Brain pericyte (primary cell): ENCODE measurements at places on chromosomes 7 and 10.

DNA sequence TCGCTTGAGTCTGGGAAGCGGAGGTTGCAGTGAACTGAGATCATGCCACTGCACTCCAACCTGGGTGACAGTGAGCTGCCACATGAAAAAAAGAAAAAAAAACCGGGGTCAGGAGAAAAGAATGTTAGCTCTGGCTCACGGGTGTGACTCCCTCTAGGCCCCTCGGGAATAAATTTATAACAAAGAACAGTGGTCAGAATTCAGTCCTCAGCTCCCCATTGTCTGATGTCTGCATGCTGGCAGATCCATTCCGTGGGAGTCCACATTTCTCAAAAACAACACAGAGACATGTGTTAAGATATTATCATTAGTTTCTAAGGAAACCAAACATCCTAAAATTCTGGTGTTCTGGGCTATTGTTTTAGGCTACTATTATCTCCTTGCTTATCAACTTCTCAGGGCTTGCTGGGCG lies 90.6 kb downstream of the MARCHF5 start:
- DNase-seq = no peak

DNA sequence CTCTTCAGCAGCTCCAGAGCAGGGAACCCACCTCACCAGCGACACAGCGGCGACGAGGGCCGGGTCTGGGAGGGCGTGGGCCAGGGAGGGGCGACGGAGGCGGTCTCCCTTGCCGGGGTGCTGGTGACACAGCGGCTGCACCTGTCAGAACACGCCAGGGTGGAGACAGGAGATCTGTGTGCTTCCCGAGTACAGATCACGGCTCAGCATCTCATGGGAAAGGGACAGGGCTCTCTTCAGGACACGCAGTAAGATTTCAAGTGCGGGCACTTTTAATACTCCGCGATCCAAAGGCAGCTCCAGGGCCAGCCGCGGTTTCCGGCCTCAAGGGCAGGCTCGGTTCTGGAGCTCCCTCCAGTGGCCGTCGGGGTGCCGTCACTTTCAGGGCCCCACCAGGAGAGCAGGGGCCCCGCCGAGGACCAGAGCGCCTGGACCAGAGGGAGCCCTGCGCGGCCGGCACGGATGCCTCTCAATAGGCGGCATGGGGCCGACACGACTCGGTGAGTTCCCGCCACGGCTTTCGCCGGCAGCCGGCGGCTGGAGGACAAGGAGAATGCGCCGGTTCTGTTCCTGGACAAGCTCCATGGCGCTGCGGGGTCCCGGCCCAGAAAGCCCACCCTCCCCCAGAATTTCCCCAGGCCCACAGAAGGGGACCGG lies 21.4 kb downstream of the GPR146 start:
- DNase-seq = no peak

DNA sequence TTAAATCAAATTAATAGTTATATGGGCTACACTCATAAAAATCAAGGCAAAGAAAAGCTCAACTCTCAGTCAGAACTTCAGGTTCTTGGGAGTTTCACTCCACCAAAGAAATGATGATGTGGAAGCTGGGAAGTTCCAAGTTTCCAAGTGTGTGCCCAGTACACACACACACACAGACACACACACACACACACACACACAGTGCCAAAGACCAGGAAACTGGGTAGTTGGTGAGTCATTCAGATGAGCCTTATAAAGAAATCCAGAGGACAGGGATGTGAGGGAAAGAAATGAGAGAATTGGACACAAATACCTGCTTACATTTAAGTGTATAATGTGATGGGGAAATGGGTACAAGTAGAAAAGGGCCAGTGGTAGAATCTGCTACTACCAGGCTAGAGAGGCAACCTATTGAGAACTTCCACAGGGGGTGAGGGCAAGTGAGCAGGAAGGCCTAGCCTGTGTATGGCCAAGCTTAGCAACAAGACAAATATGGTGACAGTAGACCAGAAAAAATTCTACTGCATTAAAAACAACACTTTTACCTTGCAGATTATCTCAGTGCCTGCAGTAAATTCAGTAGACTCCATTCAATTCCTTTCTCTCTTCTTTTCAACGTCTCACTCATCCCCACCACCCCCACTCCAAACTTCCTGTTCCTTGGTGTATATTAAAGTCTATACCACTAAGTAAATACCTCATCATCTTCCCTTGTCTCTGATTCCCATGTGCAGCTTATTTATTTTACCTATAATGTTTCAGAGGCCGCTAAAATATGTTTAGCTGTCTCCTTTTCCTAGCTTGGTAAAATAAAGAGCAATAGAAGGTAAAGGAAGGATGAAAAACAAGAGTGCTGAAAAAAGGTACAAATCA lies 95.0 kb downstream of the CABCOCO1 start:
- no peak for DNase-seq

DNA sequence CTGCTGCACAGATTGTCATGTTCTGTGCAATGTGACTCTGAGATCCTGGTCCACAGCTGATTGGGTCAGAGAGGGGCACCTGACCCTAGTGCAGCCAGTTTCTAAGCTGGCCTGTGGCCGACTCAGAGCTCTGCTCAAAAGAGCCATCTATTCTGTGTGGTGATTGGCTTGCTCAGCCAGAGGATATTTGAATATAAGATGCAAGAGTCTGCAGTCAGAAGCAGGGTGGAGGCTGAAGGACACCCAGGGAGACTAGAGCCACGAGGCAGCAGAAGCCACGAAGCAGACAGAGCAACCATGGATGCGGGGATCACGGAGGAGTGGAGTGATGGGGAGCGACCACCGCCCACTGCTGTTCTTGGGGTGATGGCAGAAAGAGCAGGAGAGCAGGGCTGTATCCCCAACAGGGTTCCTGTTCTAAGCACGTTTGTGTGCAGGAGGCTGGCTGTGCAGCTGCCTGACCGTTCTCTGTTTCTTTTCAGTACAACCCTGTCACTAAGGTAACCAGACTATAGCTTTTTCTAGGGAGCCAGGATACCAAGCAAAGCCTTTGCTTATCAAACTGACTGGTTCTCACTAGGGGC lies 19.5 kb upstream of the RHEB start:
- no peak for DNase-seq

GRCh38 chr10:91536733-91537132 lies 96.1 kb downstream of the PPP1R3C start:
- no peak for DNase-seq

DNA sequence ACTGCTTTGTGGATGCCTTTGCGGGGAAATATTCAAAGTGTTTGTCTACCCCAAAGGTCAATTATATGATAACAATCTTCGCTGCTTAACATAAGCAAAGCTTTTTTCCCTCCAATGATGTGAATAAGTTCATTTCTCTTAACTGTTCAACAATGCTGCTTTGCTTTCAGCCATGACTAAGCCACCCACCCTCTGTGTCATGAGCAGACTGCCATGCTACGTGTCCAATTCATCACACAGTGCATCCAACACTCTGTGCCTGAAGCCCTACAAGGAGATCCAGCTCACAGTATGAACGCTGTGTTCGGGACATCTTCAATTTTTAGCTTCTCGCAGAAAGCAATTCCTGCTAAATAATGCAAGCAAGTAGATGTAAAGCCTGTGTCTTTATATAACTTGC lies 5.7 kb upstream of the TAS2R40 start:
- DNase-seq = no peak

GRCh38 chr7:55077561-55078410 lies 59.0 kb downstream of the EGFR start:
- DNase-seq = no peak

GRCh38 chr7:50492770-50493519 lies 42.8 kb upstream of the FIGNL1 start:
- no peak for DNase-seq

DNA sequence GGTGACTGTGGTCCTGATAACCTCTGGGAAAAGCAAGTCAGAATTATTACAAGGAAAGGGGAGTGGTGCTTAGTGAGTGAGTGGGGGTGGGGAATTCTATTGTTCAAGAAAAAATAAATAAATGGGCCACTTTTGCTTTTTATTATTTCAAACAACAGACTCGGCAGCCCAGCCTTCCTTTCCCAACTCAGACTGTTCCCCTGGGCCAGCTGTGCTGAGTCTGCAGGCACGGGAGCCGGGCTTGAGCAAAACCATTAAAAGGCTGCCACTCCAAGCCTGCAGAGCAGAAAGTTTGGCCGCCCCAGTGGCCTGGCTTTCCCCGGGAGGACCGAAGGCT lies 90.0 kb downstream of the PLXNA4 start:
- no peak for DNase-seq

- DNase-seq = no peak
Observed at GRCh38 chr7:110371709-110372108, 719.2 kb upstream of the LRRN3 start.

GRCh38 chr10:8336629-8337331 lies 282.3 kb downstream of the GATA3 start:
- DNase-seq = no peak

DNA sequence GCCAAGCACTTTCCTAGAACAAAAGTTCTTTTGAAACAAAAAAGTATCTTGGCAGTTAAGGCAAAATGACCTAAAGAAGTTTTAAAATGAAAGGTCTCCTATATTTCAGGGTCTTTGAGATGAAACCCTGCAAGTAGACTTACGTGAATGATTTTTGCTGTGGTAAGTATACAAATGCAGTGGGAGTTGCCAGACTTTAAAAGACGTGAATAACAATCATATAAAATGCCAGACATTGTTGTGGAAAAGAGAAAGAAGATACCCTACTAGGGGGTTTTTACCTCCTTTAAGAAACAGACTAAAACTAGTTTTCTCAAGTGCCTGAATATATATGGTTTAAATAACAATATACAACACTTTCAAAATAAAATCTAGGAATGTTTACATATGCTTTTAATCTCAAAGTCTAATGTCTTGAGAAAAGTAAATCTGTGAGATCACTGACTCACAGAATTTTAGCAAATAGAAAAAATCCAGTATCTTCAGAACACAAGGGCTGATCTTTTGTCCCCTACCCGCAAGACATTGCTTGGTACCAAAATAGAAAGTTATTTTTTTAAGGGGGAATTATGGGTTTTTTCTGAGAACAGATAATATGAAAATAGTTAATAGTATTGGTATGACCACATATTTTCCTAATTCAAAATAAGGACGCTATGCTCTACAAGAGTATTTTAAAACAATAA lies 29.5 kb downstream of the LRRC17 start:
- no peak for DNase-seq

DNA sequence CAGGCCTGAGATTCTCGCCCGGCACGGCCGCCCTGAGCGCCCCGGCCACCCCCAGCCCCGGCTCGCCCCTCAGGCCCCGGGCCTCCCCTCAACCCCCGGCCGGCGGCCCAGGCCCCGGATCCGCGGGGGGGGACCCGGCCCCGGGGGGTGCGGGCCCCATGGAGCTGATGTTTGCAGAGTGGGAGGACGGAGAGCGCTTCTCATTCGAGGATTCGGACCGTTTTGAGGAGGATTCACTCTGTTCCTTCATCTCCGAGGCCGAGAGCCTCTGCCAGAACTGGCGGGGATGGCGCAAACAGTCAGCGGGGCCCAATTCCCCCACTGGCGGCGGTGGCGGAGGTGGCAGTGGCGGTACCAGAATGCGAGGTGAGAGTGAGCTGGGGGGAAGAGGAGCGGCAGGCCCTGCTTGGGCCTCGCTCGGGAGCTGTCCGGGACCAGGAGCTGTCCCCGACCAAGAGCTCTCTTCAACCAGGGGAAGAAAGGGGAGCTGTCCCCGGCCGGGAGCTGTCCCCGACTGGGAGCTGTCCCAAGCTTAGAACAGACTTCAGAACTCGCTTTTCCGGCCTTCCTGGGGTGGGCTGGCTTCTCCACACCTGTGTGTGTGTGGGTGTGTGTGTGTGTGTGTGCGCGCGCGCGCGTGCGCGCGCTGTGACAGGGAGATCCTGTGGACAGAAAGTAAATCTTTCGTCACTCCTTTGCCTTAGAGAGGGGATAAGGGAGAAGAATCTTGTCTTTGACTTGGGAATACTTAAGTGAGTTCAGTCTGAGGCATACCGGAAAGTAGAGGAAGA lies 510 bp downstream of the ZSWIM8 start:
- DNase-seq = no peak

- DNase-seq = no peak
Observed at GRCh38 chr7:73730485-73730884, 8.1 kb downstream of the ABHD11 start.

DNA sequence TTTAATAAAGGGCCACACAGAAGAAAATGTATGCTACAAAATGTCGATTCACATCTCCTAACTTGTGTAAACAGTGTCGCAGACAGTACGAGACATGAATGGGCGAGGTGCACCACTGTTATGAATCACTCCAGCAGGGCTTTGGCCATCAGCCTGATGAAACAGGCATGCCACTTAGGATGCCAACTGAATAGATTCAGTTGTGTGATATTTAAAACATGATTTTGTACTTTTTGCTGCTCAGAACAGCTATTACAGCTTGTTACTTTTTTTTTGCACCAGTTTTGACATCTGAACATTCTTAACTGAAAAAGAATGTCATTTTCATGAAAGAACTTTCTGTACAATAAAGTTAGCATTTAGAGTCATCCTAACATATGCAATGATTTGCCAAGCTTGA lies 138.1 kb downstream of the VTI1A start:
- no peak for DNase-seq

DNA sequence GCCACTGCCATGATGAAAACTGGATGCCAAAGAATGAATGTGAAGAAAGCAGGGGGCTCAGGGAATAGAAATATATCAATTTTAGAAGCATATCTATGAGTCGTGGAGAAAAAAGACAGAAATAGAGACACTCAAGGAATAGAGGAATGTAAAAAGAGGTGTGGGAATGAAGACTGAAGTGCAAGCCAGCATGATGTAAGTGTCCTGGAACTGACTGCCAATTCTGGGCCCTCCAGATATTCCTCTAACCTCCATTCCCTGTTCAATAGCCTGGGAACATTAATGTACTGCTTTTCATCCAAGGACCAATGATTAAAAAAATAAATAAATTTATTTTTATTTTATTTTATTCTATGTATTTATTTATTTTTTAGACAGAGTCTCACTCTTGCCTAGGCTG lies 40.6 kb downstream of the NEBL start:
- no peak for DNase-seq

GRCh38 chr10:44946205-44946604 lies 13.4 kb upstream of the RASSF4 start:
- no peak for DNase-seq

DNA sequence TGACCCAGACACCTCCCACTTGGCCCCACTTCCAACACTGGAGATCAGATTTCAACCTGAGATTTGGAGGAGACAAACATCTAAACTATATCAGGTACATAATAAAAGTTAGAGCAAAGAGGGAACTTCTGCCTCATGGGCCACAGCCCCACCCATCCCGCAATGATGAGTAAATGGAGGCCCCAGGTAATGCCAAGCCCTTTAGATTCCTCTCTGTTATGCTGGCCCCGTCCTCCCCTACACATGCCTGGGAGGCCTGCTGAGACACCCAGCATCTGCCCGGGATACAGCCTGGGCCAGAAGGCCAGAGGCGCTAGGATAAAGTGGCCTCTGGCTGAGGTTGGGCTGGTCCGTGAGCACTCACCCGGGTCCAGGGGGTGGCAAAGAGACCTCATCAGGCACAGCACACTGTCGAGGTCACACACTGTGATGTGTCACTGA lies 185.5 kb upstream of the SH2B2 start:
- DNase-seq = no peak
